ENCODE measurements at places on chromosomes 4 and X.
A peak's percentile ranks its signal among the peaks of the same experiment; 100 is the strongest.

DNA sequence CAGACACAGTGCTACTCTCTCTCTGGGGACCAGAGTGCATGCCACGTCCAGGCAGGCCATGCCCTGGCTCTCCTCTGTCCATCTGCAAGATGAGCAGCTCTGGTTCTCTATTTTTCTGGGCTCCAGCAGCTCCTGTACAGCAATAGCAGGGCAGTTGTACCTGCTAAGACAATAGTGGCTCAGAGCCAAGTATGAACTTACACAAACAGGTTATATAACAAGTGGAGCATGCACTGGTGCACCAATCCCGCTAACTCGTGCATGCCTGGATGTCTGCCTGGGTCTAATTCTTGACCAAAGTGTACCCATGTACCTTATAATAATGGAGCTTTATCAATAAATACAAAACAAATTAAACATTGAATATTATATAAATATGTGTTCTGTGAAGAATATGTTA is 392.3 kb downstream of the CENPC start:
- no peak for DNase-seq

- DNase-seq: peak; percentile 70
These were observed 364.1 kb downstream of the MAGEB5 start for GRCh38 chrX:26580021-26580420.

GRCh38 chrX:106450405-106450804 is 161.4 kb upstream of the RADX start:
- DNase-seq: no peak

- no peak for DNase-seq
These were observed 64.4 kb downstream of the RPS6KA6 start for GRCh38 chrX:84123585-84123984.

DNA sequence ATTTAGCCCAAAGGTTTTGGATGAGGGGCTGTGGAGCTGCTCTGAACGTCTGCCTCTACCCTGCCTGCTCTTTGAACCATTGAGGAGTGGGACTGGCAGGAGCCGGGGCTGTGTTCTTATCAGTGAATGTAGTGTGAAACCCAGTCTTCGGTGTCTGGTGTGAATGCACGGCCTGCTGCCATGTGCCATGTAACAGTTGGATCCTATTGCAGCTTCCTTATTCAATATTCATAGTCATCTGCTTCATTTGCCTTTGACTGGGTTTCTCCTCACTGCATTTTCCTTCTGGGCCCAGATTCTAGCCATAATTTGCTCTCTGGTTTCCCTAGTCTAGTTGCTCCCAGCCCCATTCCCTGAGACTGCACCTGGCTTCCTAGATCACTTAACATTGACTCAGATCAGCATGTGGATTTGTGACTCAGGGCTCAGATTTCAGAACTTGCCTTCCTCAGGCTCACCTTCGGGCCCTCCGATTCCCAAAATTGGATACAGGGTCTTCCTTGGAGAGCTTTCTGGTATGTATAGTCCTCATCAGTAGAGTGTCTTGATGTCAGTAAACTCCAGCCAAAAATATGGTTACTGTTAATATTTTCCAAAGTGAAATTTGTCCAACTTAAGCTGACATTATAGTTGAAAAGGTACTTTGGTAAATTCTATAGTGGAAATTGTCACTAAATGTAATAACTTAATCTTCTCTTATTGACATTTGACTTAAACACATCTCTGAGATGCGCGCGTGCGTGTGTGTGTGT is 94.0 kb upstream of the DDIT4L start:
- DNase-seq: no peak

DNA sequence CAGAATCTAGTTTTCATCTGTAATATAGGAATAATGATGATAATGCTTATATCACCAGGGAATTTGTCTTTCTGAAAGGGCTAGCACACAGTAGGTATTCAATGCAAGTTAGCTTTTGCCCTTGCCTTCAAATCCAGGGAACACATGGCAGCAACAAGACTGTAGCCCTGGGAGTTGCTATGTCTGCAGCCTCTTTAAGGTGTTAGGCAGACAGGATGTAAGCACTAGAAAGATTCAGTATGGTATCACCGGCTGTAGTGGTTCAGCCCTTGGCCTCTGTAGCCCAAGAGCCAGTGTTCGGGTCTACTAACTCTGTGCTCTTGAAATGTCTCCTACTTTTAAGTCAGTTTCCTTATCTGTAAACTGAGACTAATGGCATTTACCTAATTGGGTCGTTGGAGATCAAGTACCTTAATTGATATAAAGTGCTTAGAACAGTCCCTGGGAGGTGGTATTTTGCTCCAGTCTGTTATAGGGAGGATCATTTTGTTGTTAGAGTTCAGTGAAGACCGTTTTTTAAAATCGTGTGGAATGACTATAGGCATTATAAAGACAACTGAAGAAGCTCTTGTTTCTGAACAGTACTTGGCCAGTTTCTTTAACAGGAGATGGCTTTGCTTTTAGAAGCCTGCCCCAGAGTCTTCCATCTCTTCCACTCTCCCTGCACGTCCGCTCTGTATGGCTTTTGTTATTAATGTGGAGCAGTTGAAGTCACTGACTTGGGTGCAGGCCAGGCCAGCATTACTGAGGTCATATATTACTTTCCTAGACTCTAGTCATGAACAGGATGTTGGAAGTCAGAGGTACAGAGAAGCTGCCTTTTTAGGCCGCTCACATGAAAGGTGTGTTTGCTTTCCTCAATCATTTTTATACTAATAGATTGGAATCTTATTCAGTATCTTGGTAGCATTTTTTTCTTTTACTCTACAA is 44.8 kb downstream of the GAB1 start:
- DNase-seq: peak; percentile 88

DNA sequence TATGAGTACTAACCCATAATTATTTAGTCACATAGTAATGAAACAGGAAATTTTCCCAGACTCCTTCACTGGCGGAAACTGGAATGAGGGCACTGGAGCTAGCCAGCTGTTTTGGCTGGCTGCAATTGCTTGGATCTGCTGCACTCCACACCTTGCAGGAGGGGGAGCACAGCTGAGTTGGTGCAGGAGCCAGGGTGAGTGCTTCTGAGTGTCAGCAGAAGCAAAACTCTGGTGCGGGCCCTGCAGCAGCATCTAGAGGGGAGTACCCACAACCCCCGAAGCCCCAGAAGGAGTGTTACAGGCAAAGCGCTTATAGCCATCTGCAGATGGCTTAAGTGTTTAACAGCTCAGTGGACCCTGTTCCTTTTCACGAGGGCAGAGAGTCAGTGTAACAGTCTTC is 96.1 kb downstream of the RPA4 start:
- DNase-seq: no peak

- DNase-seq: no peak
These were observed 55.3 kb downstream of the TMEM131L start for GRCh38 chr4:153521478-153521877.

Data from fibroblast of upper back skin (primary cell).